ENCODE measurements at places on chromosomes 12 and 14.

DNA sequence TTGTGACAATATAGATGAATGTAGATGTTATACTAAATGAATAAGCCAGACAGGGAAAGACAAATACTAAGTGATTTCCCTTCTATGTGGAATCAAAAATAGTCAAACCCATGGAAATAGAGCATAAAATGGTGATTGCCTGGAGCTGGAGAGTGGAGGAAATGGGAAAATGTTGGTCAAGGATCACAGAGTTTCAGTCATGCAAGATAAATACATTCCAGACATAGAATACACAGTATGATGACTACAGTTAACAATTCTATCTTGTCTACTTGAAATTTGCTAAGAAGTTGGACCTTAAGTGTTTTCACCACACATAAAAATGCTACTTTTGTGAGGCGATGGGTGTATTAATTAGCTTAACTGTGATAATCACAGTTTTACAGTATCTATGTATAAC is 1182.7 kb downstream of the AACS start:
- no peak for DNase-seq

GRCh38 chr12:109883461-109883860 is 3.1 kb upstream of the GLTP start:
- no peak for DNase-seq

- DNase-seq = no peak
Measured at GRCh38 chr12:107779077-107779831, 4.8 kb downstream of the ASCL4 start.

DNA sequence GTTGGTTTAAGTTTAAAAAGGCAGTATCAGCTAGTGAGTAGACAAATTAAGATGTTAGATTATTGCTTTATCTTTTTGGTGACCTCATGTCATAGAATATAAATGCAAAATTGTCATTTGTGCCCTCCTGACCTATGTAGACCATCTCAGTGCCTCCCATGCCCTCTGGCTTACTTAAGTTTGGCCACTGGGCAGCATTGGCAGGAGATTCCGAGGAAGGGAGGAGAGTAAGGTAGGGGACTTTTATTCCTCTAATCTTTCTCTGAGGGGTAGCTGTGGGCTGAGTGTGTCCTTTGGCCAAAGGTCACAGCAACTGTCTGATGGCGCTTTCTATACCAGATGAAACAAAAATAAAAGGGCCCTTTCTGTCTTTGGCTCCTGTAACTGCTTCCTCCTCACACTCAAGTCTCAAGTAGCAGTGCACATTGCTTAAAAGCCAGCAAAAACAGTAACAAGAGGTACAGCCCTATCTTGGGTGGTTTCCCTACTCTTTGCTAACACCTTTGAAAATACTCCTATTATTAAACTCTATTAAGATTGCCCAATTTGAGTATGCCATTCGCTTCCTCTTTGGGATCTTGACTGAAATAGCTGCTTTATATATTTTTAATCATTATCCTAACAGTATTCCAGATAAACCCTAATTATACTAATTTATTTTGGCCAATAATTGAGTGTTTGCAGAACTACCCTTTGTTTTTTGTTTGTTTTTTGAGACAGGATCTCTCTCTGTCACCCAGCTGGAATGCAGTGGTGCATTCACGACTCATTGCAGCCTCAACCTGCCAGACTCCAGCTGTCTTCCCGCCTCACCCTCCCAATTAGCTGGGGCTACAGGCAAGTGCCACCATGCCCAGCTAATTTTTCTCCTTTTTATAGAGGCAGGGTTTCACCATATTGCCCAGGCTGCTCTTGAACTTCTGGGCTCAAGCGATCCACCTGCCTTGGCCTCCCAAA is 56.5 kb upstream of the KCNH3 start:
- no peak for DNase-seq

DNA sequence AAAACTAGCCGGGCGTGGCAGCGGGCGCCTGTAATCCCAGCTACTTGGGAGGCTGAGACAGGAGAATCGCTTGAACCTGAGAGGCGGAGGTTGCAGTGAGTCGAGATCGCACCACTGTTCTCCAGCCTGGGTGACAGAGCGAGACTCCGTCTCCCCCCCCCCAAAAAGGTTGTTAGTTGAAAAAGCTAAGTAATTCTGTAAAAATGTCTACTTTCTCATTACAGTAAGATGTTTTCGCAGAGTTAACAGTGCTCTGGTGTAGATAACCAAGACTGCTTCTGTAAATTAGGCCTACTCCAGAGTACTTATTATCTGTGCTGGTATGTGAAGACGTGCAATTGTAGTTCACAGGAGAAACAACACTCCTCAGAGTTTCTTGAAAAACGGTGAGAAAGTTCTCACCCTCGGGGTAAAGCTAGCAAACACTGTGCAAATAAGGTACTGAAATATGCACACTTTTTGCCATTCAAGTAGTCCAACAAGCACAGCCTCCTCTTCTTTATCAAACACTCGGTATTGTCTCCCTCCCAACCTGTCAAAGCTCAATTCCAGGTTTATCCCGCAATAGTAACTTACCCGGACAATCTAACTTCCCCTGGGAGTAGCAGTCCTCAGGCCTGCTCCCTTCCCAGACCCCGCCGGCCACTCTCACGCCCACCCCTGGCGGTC is 974 bp downstream of the BTBD7 start:
- DNase-seq = peak; percentile 18

GRCh38 chr12:131203666-131204415 is 250.1 kb downstream of the ADGRD1 start:
- DNase-seq = no peak

- DNase-seq = no peak
Measured at GRCh38 chr12:101018540-101018939, 191.5 kb downstream of the SLC5A8 start.

GRCh38 chr12:131984334-131984733 is 34.6 kb downstream of the EP400 start:
- DNase-seq = no peak

- no peak for DNase-seq
Measured at GRCh38 chr12:25935355-25936144, 22.9 kb upstream of the RASSF8 start.

DNA sequence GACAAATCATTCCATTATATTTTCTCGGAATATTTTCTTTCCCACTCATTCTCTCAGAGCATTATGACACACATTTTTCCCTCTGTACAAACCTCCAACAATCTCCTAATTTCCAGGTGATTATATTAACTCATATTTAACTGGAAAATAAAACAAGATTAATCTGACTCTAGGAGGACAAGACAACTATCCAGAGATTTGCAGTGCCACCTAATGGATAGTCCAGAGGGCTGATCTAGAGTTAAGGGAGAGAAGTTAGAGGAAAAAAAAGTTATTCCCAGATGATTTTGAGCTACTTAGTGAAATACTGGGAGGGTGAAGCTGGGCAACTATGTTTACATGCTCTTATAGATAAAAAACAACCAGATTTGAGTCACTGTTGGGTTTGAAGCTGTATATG is 161.7 kb downstream of the ALX1 start:
- peak; percentile 10 for DNase-seq

GRCh38 chr12:78418919-78419318 is 445.7 kb upstream of the SYT1 start:
- DNase-seq = no peak

GRCh38 chr14:81234278-81234677 is 13.5 kb upstream of the GTF2A1 start:
- DNase-seq = no peak

- peak; percentile 44 for DNase-seq
Measured at GRCh38 chr12:112615196-112615595, 176.4 kb upstream of the RPH3A start.

GRCh38 chr14:91354979-91355685 is 62.5 kb downstream of the CCDC88C start:
- DNase-seq = peak; percentile 76

GRCh38 chr12:34298971-34299801 is 276.9 kb downstream of the ALG10 start:
- DNase-seq = no peak

GRCh38 chr12:15220451-15220850 is 766 bp downstream of the RERG start:
- no peak for DNase-seq

GRCh38 chr12:121849665-121850064 is 9.0 kb downstream of the HPD start:
- DNase-seq = no peak

- DNase-seq = no peak
Measured at GRCh38 chr14:70378696-70379095, 19.2 kb upstream of the COX16 start.

GRCh38 chr12:41039461-41039860 is 148.7 kb upstream of the PDZRN4 start:
- no peak for DNase-seq

GRCh38 chr14:23520899-23521533 is 30.5 kb downstream of the ZFHX2 start:
- DNase-seq = no peak

- DNase-seq = no peak
Measured at GRCh38 chr12:278046-278445, 15.4 kb upstream of the SLC6A13 start.

DNA sequence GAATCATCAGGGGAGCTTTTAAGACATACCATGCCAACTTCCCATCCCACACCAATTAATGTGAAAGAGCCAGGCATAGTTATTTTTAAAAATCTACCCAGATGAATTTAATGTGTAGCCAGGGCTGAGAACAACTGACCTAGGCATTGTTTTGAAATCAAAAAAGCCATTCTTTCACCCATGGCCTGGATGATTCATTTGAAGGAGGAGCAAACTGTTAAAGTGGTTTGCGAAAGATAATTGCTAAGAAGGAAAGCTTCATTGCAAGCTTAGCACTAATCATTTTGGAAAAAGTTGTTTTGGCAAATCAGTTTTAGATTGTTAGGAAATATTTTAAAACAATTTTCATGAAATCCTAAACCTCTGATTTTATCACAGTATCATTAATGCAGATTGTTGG is 2.1 kb upstream of the GTSF1 start:
- DNase-seq = no peak

DNA sequence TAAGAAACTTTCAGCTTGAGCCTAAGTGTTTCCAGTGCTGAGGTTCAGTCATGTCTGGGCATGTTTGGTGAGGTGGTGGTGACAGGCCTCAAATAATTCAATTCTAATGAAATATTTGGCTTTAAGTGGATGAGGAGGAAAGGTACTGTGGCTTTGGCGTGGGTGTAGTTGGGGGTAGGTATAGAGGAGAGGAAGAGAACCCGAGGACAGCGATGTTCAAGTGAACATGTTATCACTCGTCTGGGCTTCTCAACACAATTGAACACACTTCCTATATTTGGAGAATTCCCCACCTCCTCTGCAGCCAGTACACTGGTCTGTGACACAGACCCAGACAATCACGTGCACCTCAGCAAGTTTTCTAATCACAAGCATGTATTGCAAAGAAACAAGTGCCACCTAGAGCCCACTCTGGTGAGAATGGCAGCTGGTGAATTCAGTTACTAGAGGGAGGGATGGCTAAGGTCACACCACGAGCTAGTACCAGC is 53.0 kb downstream of the IFNG-AS1 start:
- no peak for DNase-seq

- no peak for DNase-seq
Measured at GRCh38 chr12:71942703-71943102, 4.1 kb downstream of the TPH2 start.

- DNase-seq = no peak
Measured at GRCh38 chr12:114320968-114321367, 85.0 kb downstream of the TBX5 start.

- no peak for DNase-seq
Measured at GRCh38 chr12:41993283-41993682, 151.4 kb downstream of the GXYLT1 start.

GRCh38 chr14:96299441-96299840 is 43.4 kb downstream of the BDKRB1 start:
- peak; percentile 7 for DNase-seq

DNA sequence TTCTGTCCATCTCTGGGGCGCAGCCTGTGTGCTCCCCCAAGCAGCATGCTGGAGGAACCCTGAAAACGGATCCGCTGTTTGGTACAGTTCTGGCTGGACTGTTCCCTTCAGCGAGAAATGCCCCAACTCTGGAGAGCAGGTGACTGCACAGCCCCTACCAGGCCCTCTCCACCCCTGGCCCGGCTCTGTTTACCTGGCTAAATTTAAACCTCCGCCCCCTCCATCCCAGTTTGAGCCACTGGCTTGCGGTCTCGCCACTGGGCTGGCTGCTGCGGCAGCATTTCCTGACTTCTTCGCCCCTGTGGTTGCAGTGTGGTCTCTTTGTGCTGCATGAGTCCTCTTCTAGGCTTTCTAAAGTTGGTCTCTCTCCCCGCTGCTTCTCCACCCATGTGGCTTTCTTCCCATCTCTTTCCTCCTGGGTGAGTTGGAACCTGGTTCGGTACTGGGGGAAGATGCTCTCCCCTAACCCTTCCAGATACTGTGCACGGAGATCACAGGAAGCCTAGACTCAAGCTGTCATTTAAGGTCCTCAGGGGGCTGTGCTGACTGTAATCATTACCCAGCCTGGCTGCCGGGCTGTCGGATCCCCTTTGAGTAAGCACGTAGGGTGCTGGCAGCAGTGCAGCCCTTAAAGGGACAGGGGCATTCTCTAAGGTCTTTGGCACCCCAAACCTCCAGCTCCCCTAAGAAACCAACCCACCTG is 60.6 kb downstream of the FBXL14 start:
- no peak for DNase-seq
